ENCODE measurements at places on chromosomes 7 and 10.
A peak's percentile ranks its signal among the peaks of the same experiment; 100 is the strongest.

DNA sequence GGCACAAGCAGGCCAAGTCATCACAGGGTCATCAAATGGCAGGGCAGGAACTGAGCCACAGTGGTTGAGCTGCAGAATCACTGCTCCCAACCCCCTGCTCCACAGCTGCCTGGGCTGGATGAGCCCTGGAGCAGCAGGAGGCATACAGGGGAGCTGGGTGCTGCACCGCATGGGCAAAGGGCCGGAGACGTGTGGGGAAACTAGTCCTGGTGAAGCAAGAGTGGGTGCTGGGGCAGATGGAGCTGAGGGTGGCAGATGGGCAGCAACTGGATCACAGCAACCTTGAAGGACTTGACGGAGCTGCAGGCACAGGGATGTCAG is 16.0 kb upstream of the VOPP1 start:
- DNase-seq = no peak

DNA sequence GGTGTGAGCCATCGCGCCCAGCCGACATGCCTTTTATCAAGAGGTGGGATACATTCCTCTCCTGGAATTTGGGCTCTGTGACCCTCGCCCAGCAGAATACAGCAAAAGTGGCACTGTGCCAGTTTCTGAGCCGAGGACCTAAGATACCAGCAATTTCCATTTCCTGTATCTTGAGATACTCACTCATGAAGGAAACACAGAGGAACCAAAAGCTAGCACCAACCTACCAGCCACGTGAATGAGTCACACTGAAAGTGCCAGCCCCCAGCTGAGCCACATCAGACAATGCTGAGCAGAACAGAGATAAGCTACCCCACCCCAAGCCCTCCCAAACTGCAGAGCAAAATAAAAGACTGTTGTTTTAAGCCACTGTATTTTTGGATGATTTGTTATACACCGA is 56.3 kb downstream of the CACUL1 start:
- peak; percentile 89 for DNase-seq

DNA sequence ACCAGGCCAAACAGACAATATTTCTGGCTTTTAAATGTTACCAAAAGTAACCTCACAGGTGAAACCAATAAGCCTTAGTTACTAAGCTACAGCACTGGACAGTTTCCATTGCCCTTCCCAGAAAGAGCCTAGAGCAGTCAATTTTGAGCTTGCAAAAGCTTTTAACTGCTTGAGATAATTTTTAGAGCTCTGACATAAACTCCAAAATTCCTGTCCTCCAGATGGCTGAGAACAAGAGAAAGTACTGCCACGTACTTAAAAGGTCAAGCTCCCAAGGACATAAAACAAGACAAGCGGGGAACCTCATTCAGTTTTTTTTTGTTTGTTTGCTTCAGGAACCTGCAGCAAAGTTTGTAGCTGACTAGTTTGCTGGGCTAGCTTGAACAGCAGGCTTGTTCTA is 54.1 kb downstream of the BBS9 start:
- DNase-seq = no peak

- no peak for DNase-seq
Observed at GRCh38 chr7:111677848-111678247, 115.6 kb upstream of the IMMP2L start.

DNA sequence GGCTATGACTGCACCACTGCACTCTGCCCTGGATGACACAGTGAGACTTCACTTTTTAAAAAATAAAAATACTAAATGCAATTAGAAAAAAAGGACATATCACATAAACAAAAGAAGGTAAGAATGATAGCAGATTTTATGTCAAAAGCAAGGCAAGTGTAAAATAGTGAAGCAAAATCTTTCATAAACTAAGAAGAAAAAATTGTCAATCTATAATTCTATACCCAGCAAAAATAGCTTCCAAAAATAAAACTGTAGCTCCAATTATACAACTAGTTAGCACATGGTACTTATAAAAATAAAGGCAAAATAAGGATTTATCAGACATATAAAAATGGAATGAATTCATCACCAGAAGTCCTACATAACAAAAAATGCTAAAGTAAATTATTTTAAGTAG is 85.4 kb upstream of the SVIL start:
- DNase-seq = no peak

- no peak for DNase-seq
Observed at GRCh38 chr7:102318482-102318971, 31.9 kb downstream of the SH2B2 start.

DNA sequence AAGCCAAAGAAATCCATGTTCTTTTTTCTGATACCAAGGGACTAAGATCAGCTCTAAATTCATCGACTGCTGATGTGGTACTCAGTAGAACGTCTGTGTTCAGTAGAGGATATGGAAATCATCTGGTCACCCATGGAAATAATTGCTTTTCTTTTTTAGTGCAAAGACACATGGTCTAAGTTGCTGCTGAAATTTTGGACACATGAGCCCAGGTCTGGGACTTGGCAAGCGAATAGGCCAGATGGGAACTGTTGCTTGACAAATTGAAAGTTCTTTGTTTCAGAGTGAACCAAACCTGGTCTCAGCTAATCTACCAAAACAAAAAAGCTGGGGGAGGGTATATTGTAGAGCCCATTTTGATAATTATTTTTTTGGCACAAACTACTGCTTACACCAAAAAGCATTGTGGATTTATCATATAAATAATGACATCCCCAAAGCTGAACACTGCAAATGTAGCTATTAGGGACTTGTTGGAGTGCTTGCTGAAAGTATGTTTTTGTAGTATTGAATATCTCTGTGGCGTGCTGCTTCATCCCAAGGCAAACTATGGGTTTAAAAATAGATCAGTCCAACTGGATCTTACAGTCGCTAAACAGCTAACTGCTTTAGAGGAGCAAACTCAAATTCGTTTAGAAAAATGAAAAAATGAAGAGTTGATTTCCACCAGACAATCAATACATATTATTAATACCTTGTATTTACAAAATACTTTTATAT is 144.7 kb downstream of the TRIL start:
- DNase-seq = no peak

- no peak for DNase-seq
Observed at GRCh38 chr7:73615886-73616285, 8.4 kb downstream of the MLXIPL start.
